ENCODE measurements at places on chromosomes 7 and 10. TPM values are rescaled to one million over a fixed set of nuclear protein-coding genes. Genes with fewer than 3 reads are reported as not detected.

DNA sequence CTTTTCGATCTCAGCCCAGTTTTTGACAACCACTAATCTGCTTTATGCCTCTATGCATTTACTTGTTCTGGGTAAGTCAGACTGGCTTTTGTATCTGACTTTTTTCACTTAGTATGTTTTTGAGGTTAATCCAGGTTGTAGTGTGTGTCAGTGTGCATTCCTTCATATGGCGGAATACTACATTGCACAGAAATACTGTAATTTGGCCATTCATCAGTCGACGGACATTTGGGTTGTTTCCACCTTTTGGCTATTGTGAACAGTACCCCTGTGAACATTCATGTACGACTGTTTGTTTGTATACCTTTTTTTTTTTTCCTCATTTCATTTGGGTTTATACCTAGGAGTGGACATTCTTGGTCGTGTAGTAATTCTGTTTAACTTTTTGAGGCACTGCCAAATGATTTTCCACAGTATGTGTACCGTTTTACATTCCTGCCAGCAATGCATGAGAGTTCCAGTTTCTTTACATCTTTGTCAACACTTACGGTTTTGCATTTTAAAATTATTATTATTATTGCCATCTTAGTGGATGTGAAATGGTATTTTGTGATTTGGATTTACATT lies 57.4 kb downstream of the MKLN1 start:
- no peaks in the 10 kb centered on the region for H3K4me1 ChIP-seq
- no peaks in the 10 kb centered on the region for H3K27me3 ChIP-seq
- no peak overlapping the region for H3K27ac ChIP-seq
- peaks cover 51% of the 10 kb centered on the region for H3K36me3 ChIP-seq
- DNase-seq: no peak

DNA sequence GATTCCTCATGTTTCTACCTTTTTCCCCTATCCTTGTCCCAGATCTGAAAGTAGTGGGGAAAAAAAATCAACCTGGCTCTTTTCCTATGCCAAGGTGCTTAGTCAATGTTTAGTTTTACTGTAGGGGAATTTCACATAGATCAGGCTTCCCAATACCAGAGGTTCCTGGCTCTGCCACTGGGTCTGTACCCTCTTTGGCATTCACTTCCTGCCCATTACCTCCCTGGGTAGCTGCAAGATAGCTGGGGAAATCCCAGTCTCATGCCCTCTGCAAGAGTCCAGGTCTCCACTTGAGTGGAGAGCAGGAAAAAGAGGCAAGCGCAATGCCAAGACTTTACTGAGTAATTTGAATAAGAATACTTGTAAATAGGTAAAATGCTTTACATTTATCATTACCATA lies 3.5 kb upstream of the BPGM start:
- H3K27me3 ChIP-seq: peaks cover 20% of the 10 kb centered on the region
- DNase-seq: no peak
- H3K4me3 ChIP-seq: no peak overlapping the region
- H3K4me1 ChIP-seq: peaks cover 10% of the 10 kb centered on the region
- H3K36me3 ChIP-seq: no peaks in the 10 kb centered on the region

GRCh38 chr10:48520184-48520506 lies 84.7 kb downstream of the ARHGAP22 start:
- H3K27me3 ChIP-seq: peaks cover 29% of the 10 kb centered on the region
- H3K27ac ChIP-seq: no peak overlapping the region
- H3K4me3 ChIP-seq: no peak overlapping the region
- H3K36me3 ChIP-seq: no peaks in the 10 kb centered on the region
- peak; percentile 37 for DNase-seq

GRCh38 chr7:162632-163297 lies 29.6 kb upstream of the FAM20C start:
- peaks cover 5% of the 10 kb centered on the region for H3K4me1 ChIP-seq
- no peaks in the 10 kb centered on the region for H3K27me3 ChIP-seq
- H3K4me3 ChIP-seq: no peak overlapping the region

GRCh38 chr10:102652170-102652916 lies 8.1 kb downstream of the TRIM8 start:
- H3K27ac ChIP-seq: no peak overlapping the region
- H3K4me1 ChIP-seq: peaks cover 21% of the 10 kb centered on the region
- DNase-seq: no peak
- no peaks in the 10 kb centered on the region for H3K27me3 ChIP-seq
- H3K36me3 ChIP-seq: peaks cover 27% of the 10 kb centered on the region
- H3K4me3 ChIP-seq: no peak overlapping the region

DNA sequence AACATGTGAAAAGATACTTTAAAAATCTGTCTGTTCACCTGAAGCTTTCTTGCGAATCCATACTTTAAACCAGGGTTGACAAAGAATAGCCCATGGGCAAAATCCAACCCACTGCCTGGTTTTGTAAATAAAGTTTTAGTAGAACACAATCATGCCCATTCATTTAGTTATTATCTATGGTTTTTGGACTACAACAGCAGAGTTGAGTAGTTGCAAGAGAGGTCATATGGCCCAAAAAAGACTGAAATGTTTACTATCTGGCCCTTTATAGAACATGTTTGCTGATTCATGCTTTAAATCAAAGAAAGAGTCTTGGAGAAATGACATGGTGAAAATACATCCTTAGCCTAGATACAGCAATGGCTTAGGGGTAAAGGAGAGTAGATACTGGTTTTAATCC lies 356.2 kb downstream of the RNLS start:
- peaks cover 5% of the 10 kb centered on the region for H3K4me1 ChIP-seq
- H3K27me3 ChIP-seq: peaks cover 6% of the 10 kb centered on the region
- H3K27ac ChIP-seq: no peak overlapping the region
- DNase-seq: no peak

The SLC16A12 gene
- total RNA-seq: 0.21 TPM

The PCBD1 gene
- 183 TPM for total RNA-seq

The ACTL6B gene
- total RNA-seq: not detected

Data from endodermal cell (in vitro differentiated cells).